Upper lobe of left lung (tissue), 6 donors: ENCODE measurements at places on chromosomes 4 and X.
A peak's percentile ranks its signal among the peaks of the same experiment; 100 is the strongest.

- no peak overlapping the region for H3K4me3 ChIP-seq
- no peak for DNase-seq
- no peaks in the 10 kb centered on the region for H3K4me1 ChIP-seq
These were observed 97.2 kb upstream of the STS start for GRCh38 chrX:7050271-7050670.

DNA sequence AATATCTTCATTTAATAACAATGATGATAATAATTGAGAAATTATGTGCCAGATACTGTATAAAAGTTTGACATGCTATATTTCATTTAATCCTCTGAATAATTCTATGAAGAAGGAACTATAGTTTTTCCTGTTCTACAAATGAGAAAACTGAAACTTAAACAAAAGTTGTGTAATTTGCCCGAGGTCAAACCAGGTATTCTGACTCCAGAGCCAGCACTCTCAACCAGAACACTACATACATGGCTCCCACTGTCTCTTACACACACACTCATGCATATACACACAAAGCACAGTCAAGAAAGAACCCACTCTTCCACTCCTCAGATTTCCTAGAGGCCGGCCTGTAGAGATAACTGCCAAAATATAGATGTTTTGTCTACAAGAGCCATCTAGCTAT, 374.0 kb upstream of the EMCN start:
- H3K36me3 ChIP-seq: no peaks in the 10 kb centered on the region
- H3K4me1 ChIP-seq: peaks cover 6% of the 10 kb centered on the region
- no peak overlapping the region for H3K4me3 ChIP-seq
- H3K27me3 ChIP-seq: no peaks in the 10 kb centered on the region

DNA sequence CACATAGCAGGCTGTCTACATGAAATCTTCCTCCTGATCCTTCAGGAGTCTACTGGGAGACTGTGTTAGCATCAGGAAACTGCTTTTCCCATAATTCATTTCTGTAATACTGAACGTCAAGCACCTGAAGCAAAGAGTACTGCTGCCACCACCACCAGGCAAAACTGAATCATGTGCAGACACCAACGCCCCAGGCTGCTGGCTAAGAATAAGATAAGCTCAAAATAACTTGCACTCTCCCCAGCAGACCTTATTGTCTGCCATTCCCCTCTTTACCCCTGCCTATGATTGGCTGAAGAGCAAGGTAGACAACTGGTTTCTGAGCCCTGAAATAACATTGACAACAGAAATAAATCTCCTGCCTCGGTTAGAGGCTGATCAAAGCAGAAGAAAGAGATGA, 70.1 kb downstream of the LHFPL1 start:
- no peak for DNase-seq
- H3K27ac ChIP-seq: no peak overlapping the region
- no peaks in the 10 kb centered on the region for H3K36me3 ChIP-seq
- no peaks in the 10 kb centered on the region for H3K4me1 ChIP-seq
- H3K27me3 ChIP-seq: no peaks in the 10 kb centered on the region

DNA sequence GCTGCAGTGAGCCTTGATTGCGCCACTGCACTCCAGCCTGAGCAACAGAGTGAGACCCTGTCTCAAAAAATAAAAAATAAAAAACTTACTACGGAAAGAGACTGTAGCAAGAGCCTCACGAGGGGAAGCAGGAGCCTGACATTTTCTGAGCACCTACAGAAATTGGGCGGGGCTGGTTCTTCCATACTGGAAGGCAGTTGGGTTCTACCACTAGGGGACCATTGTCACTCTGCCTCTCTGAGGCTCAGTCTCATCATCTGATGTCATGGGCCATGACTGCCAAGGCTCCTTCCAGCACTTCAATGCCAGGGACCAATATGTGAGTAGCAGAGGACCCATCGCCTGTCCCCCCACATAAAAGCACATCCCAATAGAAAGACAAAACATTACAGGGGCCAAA, 8.2 kb downstream of the SH3KBP1 start:
- DNase-seq: no peak
- H3K27me3 ChIP-seq: no peaks in the 10 kb centered on the region
- no peak overlapping the region for H3K4me3 ChIP-seq
- no peaks in the 10 kb centered on the region for H3K36me3 ChIP-seq
- no peaks in the 10 kb centered on the region for H3K4me1 ChIP-seq

DNA sequence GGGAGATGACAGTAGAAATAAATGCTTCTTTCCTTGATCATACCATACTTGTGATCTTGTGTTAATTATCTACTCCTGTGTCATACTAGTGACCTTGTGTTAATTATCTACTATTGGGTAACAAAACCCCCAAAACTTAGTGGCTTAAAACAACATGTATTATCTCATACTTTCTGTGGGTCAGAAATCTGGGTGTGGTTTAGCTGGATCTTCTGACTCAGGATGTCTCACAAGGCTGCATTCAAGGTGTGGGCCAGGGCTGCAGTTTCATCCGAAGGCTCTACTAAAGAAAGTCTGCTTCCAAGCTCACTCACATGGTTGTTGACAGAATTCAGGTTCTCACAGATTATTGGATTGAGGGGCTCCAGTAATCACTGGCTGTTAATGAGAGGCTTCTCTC, 70.3 kb upstream of the NDP start:
- H3K27me3 ChIP-seq: no peaks in the 10 kb centered on the region
- H3K4me1 ChIP-seq: no peaks in the 10 kb centered on the region
- H3K27ac ChIP-seq: no peak overlapping the region
- H3K4me3 ChIP-seq: no peak overlapping the region
- no peaks in the 10 kb centered on the region for H3K36me3 ChIP-seq
- no peak for DNase-seq

- no peak overlapping the region for H3K27ac ChIP-seq
- no peaks in the 10 kb centered on the region for H3K27me3 ChIP-seq
- H3K4me3 ChIP-seq: no peak overlapping the region
- peak; percentile 54 for DNase-seq
- H3K4me1 ChIP-seq: no peaks in the 10 kb centered on the region
- H3K36me3 ChIP-seq: peaks cover 47% of the 10 kb centered on the region
These were observed 85.8 kb downstream of the EVC2 start for GRCh38 chr4:5622596-5622995.

- H3K4me3 ChIP-seq: no peak overlapping the region
- no peaks in the 10 kb centered on the region for H3K36me3 ChIP-seq
- DNase-seq: no peak
- no peaks in the 10 kb centered on the region for H3K4me1 ChIP-seq
These were observed 180.9 kb downstream of the DACH2 start for GRCh38 chrX:86329174-86329573.

- H3K4me1 ChIP-seq: no peaks in the 10 kb centered on the region
- H3K27ac ChIP-seq: no peak overlapping the region
- H3K27me3 ChIP-seq: no peaks in the 10 kb centered on the region
- H3K36me3 ChIP-seq: no peaks in the 10 kb centered on the region
These were observed 7.3 kb upstream of the TMEM185A start for GRCh38 chrX:149638860-149639259.

DNA sequence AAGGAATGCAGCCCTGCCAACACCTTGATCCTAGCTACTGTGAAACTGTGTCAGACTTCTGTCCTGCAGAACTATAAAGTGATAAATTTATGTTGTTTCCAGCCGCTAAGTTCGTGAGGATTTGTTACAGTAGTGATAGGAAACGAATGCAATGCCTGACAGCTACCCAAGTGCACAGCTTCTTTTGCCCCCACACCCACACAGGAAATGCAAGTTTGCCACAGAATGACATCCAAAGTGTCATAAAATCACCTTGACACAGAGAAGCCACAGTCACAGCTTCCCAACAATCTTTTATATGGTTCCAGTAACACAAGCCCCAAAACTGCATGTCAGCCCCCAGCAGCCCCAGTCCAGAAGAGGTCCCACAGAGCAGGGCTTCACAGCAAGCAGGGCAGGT, 216.9 kb upstream of the S100G start:
- H3K4me3 ChIP-seq: no peak overlapping the region
- H3K27ac ChIP-seq: no peak overlapping the region
- no peaks in the 10 kb centered on the region for H3K36me3 ChIP-seq
- H3K27me3 ChIP-seq: no peaks in the 10 kb centered on the region
- H3K4me1 ChIP-seq: no peaks in the 10 kb centered on the region
- no peak for DNase-seq

DNA sequence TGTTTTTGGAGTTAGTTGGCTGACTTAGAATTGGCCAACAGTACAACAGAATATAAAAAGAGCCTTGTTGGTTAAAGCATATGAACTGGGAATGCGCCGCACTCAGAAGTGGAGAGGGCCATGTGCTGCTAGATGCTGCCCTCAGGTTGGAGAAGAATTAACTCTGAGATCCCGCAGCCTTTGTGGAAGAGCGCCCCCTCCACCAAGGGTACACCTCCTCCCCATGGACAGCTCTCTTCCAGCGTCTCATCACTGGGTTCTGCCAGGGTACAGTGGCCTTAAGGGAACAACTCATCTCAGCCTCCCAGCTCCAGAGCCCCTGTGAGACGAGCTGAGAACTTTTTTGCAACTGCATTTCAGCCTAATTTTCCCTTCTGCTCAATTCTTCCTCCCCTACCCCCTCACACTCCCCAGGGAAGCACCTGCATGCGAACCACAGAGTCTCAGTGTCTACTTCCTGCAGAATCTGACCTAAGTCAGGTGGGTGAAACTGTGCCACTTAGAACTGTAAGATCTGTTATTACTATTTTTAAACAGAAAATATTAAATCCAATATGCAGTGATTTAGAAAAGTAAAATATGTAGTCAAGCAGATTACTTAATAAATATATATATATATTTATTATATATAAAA, 380.6 kb downstream of the RAB28 start:
- no peak overlapping the region for H3K27ac ChIP-seq
- H3K36me3 ChIP-seq: no peaks in the 10 kb centered on the region
- H3K27me3 ChIP-seq: no peaks in the 10 kb centered on the region
- H3K4me1 ChIP-seq: no peaks in the 10 kb centered on the region
- H3K4me3 ChIP-seq: no peak overlapping the region

DNA sequence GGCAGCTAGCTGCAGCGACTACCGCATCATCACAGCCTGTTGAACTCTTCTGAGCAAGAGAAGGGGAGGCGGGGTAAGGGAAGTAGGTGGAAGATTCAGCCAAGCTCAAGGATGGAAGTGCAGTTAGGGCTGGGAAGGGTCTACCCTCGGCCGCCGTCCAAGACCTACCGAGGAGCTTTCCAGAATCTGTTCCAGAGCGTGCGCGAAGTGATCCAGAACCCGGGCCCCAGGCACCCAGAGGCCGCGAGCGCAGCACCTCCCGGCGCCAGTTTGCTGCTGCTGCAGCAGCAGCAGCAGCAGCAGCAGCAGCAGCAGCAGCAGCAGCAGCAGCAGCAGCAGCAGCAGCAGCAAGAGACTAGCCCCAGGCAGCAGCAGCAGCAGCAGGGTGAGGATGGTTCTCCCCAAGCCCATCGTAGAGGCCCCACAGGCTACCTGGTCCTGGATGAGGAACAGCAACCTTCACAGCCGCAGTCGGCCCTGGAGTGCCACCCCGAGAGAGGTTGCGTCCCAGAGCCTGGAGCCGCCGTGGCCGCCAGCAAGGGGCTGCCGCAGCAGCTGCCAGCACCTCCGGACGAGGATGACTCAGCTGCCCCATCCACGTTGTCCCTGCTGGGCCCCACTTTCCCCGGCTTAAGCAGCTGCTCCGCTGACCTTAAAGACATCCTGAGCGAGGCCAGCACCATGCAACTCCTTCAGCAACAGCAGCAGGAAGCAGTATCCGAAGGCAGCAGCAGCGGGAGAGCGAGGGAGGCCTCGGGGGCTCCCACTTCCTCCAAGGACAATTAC, 1.4 kb downstream of the AR start:
- DNase-seq: peak; percentile 59
- H3K4me1 ChIP-seq: no peaks in the 10 kb centered on the region
- H3K27ac ChIP-seq: no peak overlapping the region
- H3K27me3 ChIP-seq: no peaks in the 10 kb centered on the region

DNA sequence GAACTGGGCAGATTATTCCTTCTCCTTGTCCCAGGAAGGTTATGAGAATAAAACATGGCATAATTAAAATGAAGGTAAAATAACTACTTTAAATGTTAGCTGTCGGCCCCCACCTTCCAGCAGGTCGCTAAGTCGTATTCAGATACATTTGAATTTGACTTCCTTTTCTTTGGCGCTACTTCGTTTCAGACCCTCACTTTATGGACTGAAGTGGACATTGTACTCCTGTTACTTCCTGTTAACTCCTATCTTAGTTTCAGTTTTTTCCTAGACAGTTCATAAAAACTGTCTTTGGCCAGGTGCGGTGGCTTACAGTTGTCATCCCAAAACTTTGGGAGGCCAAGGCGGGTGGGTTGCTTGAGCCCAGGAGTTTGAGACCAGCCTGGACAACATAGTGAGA, 5.7 kb downstream of the SYAP1 start:
- DNase-seq: no peak
- peaks cover 9% of the 10 kb centered on the region for H3K4me1 ChIP-seq
- H3K4me3 ChIP-seq: no peak overlapping the region
- H3K27me3 ChIP-seq: no peaks in the 10 kb centered on the region
- no peak overlapping the region for H3K27ac ChIP-seq
- no peaks in the 10 kb centered on the region for H3K36me3 ChIP-seq
